HT-29 (cell line): ENCODE measurements at places on chromosomes 7 and 10.

- DNase-seq = no peak
Measured at GRCh38 chr7:139613971-139614411, 90.5 kb downstream of the CLEC2L start.

DNA sequence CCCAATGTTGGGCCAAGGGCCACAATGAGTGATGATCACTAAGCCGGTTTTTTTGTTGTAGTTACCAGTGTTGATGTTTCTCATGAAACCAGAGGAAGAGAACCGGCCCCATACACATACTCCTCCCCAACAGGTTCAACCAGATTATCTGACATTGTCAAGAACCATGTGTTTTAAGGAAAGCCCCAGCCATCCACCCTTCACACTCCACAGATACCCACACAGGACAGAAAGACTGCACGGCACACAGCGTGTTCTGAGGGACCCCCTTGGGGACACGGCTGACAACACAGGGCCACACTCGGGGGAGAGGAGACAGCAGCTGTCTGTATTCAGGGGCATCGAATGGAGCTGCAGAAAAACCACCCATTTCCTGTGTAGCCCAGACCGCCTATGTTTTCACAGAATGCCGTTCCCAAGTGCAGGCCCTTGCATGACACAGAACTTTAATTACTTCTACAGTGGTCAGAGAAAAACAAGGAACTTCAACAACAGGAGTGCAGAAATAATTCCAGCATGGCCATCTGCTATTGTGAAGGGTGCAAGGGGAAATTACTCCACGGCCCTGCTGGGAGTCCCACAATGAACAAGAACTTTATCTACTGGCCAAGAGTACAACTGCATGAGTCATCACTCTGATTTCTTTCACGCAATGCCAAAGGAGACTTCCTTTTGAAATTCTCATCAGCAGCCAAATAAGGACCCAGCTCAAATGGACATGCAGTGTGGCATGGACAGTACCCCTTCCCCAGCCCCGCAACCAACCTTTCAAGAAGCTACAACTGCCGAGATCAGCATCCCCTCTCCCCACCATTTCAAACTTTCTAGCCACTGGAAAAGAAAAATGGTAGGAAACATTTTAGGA lies 2.3 kb downstream of the KLF6 start:
- peak; percentile 92 for DNase-seq

- DNase-seq = no peak
Measured at GRCh38 chr10:29150010-29150409, 138.9 kb upstream of the LYZL1 start.

DNA sequence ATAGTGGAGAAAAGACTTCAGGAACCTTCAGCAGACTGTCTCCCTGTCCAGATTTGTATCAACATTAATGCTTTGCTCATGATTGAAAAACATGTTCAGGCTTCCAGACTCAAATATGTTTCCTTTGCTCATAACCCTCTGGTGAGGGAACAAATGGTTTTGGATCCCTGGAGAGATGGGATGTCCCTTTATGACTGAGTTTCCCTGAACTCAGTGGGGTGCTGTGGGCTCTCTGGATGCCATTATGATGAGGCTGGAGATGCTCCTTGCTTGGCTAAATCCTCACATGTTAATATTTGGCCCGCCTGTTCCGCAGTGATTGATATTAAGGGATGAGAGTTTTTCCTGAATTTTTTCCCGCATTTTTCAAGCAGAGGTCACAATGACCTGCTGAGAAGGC lies 749.4 kb downstream of the SUGCT start:
- DNase-seq = no peak

DNA sequence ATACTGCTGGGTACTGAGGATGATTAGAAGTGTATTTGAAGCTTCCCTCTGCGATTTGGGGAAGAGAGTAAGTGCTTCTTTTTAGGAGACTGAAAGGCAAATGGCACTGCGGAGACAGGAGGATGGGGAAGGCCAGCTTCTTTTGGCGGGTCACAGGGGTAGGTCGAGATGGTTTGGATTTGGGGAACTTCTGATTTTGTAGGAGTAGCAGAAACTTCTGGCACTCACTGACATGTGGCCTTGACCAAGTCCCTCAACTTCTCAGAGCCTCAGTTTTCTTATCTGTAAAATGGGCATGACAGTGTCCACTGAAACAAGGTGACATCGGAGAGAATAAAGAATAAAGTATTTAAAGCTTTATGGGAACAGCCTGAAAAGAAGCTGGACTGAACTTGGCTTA lies 59.8 kb upstream of the WDR11 start:
- DNase-seq = no peak

- DNase-seq = no peak
Measured at GRCh38 chr10:4240608-4241197, 455.7 kb upstream of the KLF6 start.

DNA sequence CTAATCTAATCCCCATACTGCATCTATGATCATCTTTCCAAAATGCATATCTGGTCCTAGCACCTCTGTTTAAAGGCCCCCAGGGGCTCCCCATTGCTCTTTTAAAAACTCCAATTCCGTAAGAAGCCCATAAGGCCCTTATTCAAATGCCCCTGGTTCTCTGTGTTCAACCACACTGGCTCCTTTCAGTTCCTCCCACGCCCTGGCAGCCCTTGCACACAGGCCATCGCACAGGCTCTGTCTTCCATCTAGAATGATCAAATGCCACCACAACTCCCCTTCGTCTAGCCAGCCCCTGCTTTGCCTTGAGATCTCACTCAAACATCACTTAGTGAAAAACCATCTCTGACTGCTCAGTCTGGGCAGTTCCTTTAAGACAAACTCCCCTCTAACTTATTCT lies 112.9 kb upstream of the LYZL2 start:
- DNase-seq = no peak

DNA sequence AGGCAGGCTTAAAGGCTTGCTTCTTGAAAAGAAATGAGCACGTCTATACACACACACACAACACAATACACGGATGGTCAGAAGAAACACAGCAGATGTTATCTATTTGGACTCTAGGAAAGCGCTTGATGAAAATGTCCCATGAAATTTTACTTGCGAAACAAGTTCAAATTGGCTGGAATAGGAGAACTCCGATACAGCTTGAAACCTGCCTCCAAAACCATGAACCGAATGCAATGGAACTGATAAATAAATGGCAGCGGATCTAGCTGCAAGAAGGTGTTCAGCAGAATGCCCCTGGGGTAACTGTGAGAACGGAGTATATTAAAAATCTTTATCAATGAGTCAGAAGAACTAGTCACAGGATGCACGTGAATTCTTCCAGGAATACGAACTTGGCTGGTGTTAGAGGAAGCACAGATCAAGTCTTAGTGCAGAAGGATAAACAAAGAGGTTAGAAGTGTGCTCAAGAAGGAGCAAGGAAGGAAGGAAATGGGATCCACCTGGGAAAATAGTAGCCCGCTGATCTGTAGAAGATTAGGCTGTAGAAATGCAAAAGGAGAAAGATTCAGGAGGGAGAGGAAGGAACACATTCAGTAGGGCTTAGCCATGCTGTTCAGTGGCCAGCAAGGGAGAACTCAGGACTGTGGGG lies 142.0 kb upstream of the PRKCQ start:
- DNase-seq = no peak

GRCh38 chr7:26090927-26091519 lies 61.0 kb upstream of the NFE2L3 start:
- peak; percentile 70 for DNase-seq

- DNase-seq = no peak
Measured at GRCh38 chr10:20132816-20133215, 316.6 kb downstream of the PLXDC2 start.

- DNase-seq = no peak
Measured at GRCh38 chr7:149310990-149311573, 49.1 kb downstream of the ZNF783 start.

GRCh38 chr7:135716677-135717238 lies 11.2 kb downstream of the SLC13A4 start:
- DNase-seq = no peak

DNA sequence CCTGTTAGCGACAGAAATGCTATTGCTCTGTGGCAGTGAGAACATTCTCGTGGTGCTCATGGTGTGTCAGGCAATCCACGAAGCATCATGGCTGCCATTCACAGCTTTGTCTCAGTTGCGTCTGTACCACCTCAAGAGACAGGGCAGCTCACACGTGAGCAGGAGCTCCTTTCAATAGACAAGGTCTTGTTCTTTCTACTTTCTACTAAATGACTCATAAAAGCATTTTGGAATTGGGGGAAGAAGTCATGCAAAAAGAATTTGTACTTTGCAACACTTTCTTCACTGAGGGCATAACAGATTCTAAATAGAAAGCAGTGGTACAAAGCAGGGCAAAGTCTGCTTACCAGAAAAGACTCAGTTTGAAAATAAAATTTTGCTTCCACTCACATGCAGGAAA lies 638.5 kb downstream of the PHTF2 start:
- no peak for DNase-seq

GRCh38 chr10:91319336-91319735 lies 90.8 kb upstream of the HECTD2 start:
- no peak for DNase-seq

DNA sequence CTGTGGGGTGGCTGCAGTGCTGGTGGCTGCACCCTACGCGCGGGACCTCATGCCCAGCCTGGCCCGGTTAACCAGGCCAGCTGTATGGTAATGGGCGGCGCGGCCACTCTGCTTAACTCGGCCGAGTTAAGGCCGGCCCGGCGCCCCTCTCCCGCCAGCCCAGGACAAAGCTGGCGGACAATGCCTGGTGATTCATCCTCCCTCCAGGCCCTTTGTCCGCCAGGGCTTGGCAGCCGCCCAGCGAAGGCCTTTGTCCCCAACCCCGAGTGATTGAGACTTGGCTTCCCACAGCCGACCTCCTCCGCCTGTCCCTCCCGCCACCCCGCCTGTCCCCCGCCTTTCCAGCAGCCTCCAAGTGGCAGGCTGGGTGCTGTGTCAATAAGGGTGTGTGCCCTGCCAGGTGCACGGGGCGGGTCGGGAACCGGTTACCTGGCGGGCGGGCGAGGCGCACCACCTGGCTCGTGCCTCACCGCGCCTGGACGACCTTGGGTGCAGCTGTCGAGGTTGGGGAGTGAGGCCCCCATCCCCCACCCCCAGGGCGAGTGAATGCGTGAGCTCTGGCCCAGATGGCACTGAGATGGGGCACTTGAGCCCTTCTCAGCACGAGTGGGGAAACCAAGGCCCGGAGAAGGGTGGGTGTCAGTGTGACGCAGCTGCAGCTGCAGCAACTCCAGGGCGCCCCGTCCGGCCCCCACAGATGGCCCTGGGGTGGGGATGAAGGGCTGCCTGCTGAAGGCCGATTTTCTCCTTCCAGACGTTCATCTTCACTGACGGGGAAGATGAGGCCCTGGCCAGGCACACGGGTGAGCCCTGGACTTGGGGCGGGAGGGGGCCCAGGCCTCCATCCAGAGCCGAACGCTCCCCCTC lies 4.6 kb downstream of the LFNG start:
- peak; percentile 99 for DNase-seq

GRCh38 chr7:85457911-85458310 lies 271.1 kb upstream of the SEMA3D start:
- no peak for DNase-seq

DNA sequence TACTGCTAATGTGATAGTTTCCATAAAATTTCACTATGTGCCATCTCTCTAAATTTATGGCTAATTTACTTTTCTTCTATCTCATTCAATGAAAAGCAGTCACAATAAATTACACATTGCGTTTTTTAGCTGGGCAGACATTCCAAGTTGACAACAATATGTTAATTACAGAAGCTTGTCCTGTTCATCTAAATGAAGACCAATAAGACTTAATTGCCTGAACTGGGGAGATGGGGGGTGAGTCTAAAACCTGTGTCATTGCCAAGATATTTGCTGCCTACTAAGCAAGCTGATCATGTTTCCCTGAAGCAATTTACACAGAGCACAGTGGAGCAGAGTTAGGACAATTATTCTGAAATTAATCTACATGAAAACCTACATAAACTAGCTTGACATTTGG lies 89.3 kb upstream of the ADRB1 start:
- DNase-seq = no peak

- no peak for DNase-seq
Measured at GRCh38 chr7:17963281-17963680, 23.0 kb upstream of the SNX13 start.

DNA sequence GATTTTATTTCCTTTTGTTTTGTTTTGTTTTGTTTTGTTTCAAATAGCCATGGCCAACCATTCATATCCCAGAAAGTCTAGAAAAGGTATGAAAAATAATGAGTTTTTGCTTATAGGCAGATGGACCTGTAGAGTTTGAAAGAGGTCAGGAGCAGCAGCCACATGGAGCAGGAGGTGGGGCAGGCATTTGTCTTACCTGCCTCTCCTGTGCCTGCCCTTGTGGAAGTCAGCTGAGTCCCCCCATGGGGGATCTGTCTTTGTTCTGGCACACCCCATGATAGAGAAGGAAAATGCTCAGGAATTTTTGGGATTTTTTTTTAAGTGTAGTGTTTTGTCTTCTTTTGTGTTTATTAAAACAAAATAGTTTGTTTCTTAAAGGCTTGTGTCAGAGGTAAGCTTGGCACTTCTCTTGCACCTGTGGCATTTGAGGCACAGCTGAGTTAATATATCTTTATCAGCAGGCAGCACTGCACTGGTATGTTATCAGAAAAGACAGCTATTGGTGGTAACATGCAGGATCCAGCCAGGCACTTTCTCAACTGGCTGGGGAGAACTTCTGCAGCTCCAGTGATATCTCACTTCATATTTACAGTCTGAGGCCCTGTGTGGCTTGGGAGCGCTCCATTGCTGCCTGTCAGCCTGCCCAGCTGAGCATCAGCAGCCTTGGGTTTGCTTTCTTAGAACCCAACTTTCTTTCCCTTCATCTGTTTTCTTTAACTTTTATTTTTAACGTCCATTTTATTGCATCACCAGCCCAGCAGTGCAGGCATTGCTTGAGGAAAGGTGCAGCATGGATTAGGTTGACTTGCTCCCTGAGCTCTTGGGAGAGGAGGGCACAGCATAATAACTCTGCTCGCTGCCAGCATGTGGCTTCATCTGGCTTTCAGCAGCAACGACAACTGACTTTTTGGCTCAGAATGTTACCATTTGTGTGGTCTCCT lies 44.4 kb downstream of the LRRC4 start:
- no peak for DNase-seq

- DNase-seq = peak; percentile 7
Measured at GRCh38 chr7:132065193-132065988, 509.0 kb upstream of the PODXL start.

- DNase-seq = peak; percentile 57
Measured at GRCh38 chr10:61993711-61994401, 92.4 kb downstream of the ARID5B start.

- DNase-seq = no peak
Measured at GRCh38 chr10:86349474-86349873, 17.1 kb downstream of the GRID1 start.

- DNase-seq = no peak
Measured at GRCh38 chr7:68671046-68671445, 927.2 kb upstream of the AUTS2 start.

- no peak for DNase-seq
Measured at GRCh38 chr7:30731581-30731980, 20.4 kb upstream of the INMT start.
